AG09309 (cell line): ENCODE measurements at places on chromosomes 13 and 19.

- DNase-seq: no peak
These were observed 59.3 kb downstream of the URI1 start for GRCh38 chr19:30001301-30001700.

DNA sequence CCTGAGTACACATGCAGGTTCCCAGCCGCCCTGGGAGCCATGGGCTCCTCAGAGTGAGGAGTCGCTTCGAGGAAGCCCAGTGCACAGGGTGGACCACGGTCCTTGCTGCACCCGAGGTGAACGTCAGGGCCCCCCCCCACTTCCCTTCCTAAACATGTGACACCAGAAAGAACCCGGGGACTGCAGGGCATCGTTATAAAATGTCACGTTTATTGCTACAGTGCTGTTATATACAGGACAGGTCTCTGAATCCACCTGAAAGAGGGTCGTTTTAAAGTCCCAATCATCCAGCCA is 3.8 kb upstream of the UQCR11 start:
- DNase-seq: no peak

DNA sequence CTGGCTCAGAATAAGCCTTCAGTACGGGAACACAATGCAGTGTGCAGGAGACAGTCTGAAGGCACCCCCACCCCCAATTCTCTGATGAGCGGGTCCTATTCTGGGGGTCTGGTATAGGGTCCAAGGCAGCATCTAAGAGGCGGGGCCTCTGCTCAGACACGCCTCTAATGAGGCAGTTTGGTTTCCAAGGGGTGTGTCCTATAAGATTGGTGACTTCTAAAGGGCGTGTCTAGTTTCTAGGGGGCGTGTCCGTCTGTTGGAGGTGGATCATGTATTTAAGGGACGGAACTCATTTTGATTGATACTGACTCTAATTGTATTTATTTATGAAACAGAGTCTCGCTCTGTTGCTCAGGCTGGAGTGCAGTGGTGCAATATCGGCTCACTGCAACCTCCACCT is 8.7 kb downstream of the FIZ1 start:
- DNase-seq: no peak

DNA sequence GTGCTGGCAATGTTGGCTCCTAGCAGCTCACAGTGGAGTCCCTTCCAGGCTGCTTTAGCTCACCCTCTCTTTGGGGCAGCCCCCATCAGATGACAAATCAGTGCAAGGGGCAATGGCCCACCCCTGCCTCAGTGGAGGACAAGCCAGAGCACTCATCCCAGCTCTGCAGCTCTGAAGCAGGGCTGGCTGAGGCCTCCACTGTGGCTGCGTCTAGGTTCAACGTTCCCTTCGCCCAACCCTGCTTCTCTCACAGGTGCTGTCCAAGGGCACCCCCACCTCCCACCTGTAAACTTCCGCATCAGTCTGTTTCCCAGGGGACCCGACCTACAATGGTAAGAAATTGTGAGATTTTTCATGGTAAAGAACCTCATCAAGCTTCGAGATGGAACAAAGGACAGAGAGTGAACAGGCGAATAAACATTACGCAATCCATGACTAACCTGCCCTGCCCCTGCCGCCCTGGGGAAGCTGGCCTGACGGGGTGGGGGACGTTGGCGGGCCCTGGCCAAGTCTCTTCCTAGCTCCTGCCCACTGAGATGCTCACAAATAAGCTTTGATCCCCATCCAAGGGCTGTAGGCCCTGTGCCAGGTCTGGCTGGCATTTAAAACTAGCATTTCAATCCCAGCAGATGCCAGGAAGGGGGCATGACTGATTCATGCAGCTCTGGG is 40.5 kb downstream of the DZIP1 start:
- no peak for DNase-seq

DNA sequence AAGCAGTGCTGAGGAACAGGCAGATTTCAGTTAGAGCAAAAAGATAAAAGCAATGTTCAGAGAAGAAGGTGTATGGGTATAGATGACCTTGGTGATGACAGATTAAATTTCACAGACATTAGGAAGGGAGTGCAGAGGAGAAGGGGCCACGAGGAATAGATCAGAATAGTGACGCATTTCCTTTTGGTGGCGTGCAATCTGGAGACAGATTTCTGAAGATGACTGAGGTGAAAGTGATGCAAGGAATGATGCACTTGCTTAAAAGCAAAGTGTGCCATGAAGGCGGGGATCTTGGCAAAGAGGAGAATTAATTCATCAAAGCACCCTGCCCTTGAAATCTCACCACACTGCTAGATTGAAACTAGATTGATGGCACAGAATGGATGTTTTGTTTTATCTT is 202.4 kb downstream of the ITGBL1 start:
- no peak for DNase-seq

- DNase-seq: no peak
These were observed 47.6 kb upstream of the CNMD start for GRCh38 chr13:52787235-52787634.

GRCh38 chr13:108960006-108960405 is 330.6 kb downstream of the MYO16 start:
- no peak for DNase-seq

DNA sequence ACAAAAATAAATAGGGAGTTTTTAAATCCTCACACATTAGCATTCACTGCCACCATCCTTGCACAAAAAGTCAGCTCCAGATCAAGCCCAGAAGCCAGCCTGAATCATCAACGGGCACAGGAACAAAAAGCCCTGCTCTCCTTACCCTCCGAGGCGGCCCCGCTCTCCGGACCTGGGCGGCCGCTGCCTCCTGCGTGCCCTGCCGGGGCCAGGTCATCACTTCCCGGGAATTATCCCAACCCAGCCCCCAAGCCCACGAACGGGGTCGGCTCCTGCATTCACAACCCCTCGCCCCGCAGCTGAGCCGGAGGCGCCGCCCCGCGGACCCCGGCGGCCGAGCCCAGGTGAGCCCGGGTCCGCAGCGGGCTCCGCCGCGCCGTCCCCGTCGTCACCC is 754 bp downstream of the DNAJB1 start:
- DNase-seq: no peak

GRCh38 chr13:52651897-52652195 is 790 bp upstream of the SUGT1 start:
- no peak for DNase-seq

DNA sequence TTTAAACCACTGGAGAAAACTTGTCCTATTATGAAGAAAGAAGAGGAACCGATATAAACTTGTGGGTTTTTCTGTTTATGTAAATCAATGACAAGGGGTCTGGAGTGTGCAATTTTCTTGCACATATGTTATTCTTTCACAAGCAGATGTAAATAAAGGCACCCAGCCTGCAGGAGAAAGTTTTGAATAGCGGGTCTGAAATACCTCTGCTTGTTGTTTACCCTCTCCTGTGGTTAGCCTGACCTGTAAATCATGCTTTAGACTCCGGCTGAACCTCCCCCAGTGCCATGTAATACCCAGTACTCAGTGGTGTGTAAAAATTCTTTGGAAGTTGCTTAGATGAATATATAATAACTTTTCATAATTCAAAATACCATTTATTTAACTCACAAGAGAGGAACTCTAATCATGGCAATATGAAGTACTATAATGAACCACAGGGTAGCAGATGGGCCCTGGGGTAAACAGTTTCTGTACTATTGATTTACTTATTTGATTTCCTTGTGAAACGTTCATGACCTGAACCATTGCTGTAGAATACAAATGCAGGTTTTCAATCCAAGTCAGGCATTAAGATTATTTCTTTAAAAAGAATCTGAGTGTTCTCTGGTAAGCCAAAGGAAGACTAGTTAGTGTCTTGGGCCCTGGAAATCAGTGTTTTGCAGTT is 245.1 kb downstream of the LMO7 start:
- no peak for DNase-seq

GRCh38 chr19:15404780-15405211 is 14.0 kb downstream of the AKAP8L start:
- no peak for DNase-seq

DNA sequence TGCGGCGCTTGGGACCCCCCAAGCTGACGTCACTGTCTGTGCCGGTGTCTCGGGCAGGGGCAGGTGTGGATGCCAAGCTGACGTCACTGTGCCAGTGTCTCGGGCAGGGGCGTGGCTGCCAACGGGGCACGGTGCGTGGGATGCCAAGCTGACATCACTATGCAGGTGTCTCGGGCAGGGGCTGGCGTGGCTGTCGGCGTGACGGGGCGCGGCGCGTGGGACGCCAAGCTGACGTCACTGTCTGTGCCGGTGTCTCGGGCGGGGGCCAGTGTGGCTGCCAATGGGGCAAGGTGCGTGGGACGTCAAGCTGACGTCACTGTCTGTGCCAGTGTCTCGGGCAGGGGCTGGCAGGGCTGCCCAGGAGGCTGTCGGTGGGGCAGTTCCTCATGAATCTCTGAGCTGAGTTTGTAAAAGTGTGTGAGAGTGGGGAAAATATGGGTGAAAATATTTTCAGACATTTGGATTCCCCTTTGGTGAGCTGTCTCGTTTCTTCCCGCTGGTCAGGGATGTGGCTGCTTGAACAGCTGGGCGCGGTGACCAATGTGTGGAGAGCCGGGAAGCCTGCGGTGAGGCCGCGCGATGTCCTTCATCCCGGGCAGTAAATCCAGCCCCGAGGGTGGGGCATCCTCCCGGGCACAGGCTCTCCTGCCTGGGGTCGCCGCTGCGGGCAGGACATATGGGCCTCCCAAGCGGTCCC is 25.2 kb downstream of the MCF2L start:
- no peak for DNase-seq

GRCh38 chr19:14804765-14805164 is 26.4 kb upstream of the ADGRE2 start:
- DNase-seq: no peak

- no peak for DNase-seq
These were observed 63.4 kb downstream of the SLAIN1 start for GRCh38 chr13:77760893-77761292.

- no peak for DNase-seq
These were observed 84.3 kb downstream of the FGF14 start for GRCh38 chr13:102317593-102317992.

DNA sequence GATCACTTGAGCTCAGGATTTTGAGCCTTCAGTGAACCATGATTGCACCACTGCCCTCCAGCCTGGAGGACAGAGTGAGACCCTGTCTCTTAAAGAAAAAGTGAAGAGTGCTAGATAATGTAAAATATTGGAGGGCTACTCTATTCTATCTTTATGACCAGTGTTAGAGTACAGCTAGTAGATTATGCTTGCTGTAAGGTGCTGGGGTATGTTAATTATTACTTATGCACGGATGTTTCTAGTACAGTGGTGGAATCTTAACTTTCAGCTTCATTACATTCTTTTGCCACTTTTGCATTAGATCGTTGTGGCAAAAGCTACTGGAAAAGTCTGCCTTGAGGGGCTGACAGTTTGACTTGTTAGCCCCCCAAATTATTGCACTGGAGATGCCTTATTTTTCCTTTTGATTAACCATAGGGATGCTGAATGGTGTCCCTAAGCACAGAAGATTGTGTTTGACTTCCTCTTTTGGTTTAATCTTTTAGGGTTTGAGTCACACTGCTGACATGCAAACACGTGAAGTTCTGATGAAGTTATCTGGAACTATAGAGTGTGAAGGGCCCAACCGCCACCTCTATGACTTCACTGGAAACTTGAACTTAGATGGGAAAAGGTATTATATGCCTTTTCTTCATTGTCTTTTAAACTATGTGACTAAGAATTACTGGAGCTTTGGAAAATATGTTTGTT is 169.8 kb downstream of the ATP8A2 start:
- DNase-seq: no peak

- no peak for DNase-seq
These were observed 454.3 kb downstream of the PCDH17 start for GRCh38 chr13:58085819-58086218.

DNA sequence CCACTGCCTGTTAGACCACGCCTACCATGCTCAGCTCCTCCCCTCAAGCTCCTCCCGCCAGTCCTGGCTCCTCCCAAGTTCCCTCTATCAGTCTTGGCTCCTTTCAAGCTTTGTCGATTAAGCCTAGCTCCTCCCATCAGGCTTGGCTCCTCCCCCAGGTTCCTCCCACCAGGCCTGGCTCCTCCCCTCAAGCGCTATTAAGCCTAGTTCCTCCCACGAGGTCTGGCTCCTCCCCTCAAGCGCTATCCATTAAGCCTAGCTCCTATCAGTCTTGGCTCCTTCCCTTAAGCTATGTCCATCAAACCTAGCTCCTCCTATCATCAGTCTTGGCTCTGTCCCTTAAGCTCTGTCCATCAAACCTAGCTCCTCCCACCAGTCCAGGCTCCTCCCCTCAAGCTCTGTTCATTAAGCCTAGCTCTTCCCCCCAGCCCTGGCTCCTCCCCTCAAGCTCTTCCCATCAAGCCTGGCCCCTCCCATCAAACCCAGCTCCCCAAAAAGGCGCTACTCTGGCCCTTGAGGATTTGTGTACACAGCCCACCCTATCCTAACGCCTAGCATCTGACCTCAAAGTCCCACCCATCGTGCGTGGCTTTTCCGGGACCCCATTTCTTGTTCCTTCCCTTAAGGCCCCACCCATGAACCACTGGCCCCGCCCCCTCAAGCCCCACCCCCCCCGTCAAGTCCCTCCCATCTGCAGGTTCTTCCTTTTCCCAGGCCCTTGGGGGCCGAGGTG is 10.0 kb downstream of the CAMSAP3 start:
- no peak for DNase-seq

DNA sequence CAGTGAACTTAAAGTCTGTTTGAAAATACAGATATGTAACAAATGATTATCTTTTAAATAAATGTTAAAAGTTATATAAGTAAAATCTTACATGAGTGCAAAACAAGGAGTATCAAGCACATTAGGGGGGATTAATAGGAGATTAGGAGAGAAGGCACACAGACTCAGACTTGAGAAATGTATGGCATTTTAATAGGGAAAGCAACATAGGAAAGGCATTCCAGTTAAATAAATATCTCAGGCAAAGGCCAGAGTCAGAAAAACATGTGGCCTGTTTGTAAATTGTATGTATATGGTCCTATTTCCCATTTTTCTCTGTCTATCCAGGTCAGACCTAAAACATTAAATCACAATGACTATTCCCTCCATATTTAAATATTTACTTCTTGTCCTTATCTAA is 462.7 kb downstream of the GPC6 start:
- DNase-seq: no peak

DNA sequence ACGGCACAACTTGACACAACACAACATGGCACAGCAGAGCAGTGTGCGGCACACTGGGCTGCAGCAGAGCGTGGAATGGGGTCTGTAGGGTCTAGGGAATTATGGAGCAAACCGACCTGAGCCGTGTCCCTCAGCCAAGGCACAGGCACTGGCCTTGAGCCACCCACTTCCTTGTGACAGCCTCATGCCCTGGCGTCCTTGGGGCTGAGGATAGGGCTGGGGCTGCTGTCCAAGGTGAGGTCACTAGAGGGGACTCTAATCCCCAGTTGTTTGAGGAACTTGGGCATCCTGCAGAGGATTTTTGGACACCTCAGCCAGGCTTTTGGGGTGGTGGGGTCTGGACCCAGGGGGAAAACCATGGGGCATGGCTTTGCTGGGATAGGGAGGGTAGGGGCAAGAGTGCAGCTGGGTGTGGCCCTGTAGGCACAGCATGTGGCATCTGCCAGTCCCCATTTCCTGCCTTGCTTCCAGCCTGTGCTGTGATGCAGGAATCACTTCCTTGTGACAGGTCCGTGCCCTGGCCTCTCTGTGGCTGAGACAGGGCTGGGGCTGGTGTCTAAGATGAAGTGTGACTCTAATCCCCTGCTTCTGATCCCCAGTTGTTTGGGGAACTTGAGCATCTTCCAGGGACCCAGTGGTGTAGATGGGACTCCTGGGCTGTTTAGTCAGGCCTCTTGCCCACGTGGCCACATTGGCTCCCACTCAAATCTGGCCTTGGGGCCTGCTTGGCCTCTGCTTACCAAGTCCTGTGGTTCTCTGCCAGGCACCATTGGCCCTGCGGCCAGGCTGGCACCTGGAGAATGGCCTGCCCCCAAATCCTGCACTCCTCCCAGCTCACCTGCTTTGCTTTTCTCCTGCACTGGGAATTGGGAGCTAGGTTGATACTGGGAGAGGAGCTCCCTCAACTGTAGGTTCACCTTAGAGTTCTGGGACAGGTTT is 78.5 kb downstream of the SCGB2B2 start:
- no peak for DNase-seq
